Fibroblast of skin of right biceps (primary cell): ENCODE measurements at places on chromosomes 5 and 9.

DNA sequence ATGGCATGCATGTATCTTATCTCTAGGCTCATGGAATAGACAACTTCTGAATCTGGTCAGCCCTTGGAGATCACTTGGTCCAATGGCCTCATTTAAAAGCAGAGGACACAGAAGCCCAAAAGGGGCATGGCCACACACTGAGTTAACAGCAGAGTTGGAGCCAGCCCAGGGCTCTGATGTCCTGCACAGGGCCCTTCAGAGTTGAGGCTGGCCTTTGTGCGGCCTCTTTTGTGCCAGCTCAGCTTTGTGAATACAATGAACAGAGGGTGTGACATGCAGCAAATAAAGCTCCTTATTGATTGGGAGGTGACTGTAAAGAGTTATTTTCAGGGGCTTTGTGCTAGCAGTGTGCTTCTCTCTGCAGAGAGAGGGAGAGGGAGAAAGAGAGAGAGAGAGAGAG lies 150.1 kb upstream of the STK32A start:
- DNase-seq: no peak

- no peak for DNase-seq
Measured at GRCh38 chr5:133373121-133373870, 239.0 kb downstream of the FSTL4 start.

- no peak for DNase-seq
Measured at GRCh38 chr9:125564631-125565030, 142.4 kb downstream of the MAPKAP1 start.

- peak; percentile 63 for DNase-seq
Measured at GRCh38 chr5:137453483-137454080, 45.5 kb downstream of the SPOCK1 start.

- no peak for DNase-seq
Measured at GRCh38 chr9:81894891-81895290, 33.3 kb upstream of the SPATA31D4 start.

DNA sequence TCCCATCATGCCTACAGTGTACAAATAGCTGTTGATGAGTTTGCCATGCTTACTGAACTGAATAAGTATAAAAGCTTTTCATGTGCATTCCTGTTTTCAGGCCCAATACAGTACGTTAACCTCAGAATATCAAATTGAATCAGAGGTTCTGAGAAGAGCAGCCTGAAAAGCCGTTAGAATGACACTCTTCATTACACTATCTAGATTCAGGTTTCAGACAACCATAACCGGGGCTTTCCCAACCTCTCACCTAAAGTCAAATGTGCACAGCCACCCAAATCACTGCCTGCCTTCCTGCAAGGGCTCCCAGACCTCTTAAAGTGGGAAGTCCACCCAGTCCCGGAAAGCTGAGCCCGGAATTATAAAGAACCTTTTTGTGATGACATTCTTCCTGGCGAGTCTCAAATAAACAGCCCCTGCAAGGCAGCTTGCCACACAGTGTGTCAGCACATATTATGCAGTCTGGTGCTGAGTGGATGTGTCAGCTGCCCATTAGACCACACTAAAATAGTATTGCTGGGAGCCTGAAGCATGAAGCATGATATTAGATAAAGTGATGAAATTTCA lies 245.8 kb downstream of the TLE4 start:
- peak; percentile 14 for DNase-seq

DNA sequence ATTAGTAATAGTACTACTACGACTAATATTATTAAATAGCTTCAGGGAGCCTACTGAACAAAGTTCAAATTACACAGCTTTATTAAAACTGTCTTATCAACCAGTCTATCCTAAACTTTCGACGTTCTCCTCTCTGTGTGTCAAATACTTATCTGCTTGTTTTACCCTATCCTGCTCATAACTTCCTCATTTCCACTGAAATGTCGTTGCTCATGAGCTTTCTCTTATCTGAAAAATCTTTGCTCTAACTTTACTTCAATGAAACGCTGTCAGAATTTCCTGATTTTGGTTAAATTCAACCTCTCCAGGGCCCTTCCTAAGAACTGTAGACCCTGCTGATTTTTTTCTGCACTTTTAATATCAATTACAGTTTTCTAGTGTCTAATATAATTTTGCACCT lies 1431.0 kb upstream of the WWC1 start:
- DNase-seq: no peak

GRCh38 chr5:38319491-38319890 lies 61.1 kb downstream of the EGFLAM start:
- DNase-seq: no peak

DNA sequence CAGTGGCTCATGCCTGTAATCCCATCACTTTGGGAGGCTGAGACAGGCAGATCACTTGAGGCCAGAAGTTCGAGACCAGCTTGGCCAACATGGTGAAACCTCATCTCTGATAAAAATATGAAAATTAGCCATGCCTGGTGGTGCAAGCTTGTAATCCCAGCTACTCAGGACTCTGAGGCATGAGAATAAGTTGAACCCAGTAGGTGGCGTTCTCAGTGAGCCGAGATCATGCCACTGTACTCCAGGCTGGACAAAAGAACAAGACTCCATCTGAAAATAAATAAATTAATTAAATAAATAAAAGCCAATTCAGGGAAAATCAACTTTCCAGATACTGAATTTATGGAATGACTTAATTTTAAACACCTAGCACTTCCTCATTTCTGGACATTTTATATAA lies 1722.1 kb downstream of the MAT2B start:
- DNase-seq: no peak

GRCh38 chr9:93087971-93088655 lies 7.9 kb upstream of the CARD19 start:
- no peak for DNase-seq

DNA sequence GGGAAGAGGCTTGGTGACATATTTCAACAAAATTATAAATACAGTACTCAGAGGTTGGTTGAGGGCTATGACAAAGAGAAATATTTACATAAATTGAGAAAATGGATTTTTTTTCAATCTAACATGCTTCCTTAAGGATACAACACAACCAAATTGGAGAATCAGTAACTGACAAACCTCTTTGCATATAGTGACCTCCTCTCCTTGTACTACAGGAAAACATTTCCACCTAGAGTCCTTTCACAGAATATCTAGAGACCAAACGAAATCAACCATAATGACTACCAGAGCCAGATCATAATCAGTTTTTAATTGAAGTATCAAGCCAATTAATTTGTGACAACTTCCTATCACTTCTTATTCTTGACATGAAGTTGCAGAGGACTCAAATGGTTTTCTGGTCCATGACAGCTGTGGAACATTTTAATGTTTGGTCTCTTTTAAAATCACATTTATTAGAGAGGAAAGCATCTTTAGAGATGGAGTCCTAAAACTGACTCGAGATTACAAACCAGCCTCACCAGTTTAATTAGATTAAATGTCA lies 1636.5 kb upstream of the C9orf72 start:
- DNase-seq: no peak

GRCh38 chr5:113067635-113068344 lies 91.2 kb downstream of the DCP2 start:
- DNase-seq: no peak

DNA sequence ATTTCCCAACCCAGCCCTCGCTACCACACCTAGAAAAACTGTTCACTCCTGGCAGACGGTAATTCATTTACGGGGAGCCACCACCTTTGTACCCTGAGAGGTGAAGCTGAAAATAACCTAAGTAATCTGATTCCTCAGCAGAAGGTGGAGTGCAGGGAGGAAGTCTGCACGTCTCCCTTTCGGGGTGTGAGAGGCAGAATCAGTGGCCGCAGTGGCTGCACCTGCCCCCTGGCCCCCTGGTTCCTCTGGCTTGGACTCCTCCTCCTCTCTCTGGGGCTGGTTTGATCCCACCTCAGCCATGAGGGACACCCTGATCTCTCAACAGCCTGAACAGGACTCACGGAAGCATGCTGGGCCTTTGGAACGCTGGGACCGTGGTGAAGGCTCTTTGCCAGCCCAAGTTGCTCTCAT lies 10.5 kb downstream of the TMEM174 start:
- no peak for DNase-seq

DNA sequence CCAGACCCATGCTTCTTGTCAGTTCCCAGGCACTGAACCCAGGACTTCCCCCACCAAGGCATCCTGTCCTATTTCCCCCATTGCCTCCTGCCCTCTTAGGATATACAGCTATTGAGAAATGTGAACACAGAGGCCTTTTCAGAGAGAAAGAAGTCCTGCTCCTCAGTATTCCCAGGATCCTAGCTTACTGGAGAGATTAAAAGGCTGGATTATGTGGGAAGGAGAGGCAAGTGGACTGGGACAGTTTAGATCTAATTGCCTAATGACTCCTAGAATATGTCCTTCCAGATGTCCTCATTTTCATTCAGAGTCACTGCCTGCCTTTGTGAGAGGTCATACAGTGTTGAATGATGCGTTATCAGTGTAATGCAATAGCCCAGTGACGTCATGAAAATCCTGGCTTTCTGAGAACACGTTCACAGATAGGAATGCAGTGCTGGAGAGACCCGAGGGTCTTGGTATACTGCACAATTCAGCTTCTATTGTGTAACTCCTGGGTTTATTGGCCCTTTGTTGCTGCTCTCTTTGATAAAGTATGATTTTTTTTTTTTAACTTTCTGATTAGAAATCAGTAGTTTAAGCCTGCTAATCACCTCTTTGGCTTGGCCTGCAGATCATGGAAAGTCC lies 26.2 kb downstream of the WWC1 start:
- peak; percentile 99 for DNase-seq

GRCh38 chr5:181151146-181151545 lies 3.8 kb downstream of the OR2V2 start:
- no peak for DNase-seq

DNA sequence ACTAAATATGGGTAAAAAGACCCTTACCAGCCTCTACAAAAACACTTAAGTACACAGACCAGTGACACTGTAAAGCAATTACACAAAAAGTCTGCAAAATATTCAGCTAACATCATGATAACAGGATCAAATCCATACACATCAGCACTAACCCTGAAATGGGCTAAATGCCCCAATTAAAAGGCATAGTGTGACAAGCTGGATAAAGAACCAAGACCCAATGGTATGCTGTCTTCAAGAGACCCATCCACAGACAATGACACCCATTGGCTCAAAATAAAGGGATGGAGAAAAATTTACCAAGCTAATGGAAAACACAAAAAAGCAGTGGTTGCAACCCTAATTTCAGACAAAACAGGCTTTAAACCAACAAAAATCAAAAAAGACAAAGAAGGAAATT lies 221.0 kb upstream of the ISL1 start:
- no peak for DNase-seq

DNA sequence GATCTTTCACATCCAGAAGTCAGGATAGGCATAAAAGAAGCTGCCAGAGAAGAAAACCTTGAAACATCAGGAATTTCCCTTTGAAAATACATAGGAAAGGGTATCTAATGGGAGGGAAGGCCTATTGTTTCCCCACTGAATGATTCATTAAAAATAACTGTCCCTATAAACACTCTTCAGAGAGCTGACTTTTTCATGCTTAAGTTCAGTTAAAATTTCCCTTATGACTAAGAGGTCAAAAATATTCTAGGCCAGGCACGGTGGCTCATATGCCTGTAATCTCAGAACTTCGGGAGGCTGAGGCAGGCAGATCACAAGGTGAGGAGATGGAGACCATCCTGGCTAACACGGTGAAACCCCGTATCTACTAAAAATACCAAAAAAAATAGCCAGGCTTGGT lies 499.5 kb downstream of the ENC1 start:
- peak; percentile 57 for DNase-seq

DNA sequence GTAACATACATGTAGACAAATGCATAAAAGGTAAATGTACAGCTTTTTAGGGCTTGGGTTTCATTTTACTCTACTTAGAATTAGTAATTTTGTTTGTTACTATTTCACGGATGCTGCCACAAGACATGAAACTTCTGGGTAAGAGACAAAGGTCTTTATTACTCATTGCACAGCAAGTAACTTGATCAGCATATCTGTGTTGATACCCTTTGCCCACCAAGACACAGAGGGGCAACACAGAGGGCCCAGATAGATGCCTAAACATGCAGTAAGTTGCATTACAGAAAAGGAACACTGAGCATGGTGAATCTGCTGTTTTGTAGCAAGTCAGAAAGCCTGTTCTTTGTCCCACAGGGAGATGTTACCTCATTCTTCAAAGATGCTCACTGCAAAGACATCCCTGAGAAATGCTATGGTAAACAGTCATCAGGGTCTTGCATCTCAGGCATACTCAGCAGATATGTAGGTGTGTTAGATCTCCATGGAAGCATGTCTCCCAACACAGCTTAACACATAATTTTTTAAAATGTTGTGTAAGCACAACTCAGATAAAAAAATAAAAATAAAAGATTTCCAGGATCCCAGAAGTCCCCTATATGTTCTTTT lies 10.3 kb downstream of the ITGA2 start:
- peak; percentile 67 for DNase-seq

DNA sequence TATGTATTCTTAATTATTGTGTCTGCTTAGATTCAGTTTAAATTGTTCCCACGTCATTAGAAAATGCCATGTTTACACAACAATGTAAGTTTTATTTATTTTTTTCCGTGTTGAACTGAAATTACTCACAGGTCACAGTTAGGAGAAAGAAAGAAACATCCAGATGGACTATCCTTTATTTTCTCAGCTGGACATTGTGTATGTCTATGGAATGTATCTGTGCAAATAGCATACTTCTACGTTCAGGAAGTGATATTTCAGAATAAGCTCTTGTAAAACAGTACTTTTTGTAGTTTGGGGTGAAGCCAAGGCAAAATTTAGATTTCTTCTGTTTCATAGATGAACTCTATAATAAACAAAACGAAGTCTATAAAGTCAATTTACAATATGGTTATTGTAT lies 249.0 kb upstream of the ZNF608 start:
- no peak for DNase-seq

DNA sequence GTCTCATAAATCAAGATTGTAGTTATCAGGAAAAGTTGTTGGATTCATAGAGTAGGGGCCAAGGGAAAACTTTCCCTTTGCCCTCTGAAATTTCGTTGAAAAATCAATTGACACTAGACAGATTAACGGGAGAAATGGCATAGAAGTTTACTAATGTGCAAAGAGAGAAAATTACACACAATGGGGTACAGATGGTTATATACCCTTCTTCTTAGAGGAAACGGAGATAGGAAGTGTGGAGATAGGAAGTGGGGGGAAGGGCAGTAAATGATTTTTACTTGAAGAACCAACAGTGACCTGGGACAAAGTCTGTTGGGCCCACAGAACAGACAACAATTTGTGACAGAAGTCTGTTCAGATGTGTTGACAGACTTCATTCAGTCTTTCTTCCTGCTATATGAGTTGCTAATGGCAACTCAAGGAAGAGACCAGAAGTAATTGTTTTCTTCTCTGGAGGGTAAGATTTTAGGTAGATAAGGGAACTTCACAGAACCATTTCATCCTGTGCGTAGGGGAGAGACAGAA lies 177.9 kb downstream of the C9orf152 start:
- DNase-seq: no peak

- no peak for DNase-seq
Measured at GRCh38 chr9:14760060-14760459, 37.5 kb upstream of the CER1 start.

- DNase-seq: peak; percentile 33
Measured at GRCh38 chr9:12684974-12685373, 8.2 kb upstream of the TYRP1 start.

GRCh38 chr5:62627121-62627520 lies 48.5 kb downstream of the LRRC70 start:
- no peak for DNase-seq

GRCh38 chr5:143733665-143734455 lies 78.1 kb upstream of the HMHB1 start:
- peak; percentile 47 for DNase-seq
